Left lung (tissue), 14 donors: ENCODE measurements at places on chromosomes 2 and 18. TPM values are rescaled to one million over a fixed set of nuclear protein-coding genes. Genes with fewer than 3 reads are reported as not detected.

Gene CHRNG
- polyA plus RNA-seq, result not detected

DNA sequence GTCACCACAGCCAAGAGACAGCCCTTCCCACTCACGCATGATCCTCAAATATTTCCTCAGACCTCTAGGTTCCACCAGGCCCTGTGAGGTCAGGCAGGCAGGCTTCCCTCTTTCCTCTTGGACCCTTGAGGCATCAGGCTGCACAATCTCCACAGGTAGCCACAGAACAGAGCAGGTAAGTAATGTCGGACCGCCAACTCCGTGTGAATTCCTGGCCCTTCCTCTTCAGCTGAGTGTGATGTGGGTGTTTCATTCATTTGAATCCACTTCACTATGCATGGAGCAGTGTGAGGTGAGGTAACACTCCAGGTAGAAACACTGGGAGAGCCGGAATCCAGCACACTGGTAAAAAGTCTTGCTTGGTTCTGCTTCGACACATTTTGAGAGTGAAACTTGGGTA lies 44.0 kb downstream of the MRPL35 start:
- no peak for DNase-seq

GRCh38 chr2:159908623-159909022 lies 110.6 kb upstream of the CD302 start:
- DNase-seq, result no peak

DNA sequence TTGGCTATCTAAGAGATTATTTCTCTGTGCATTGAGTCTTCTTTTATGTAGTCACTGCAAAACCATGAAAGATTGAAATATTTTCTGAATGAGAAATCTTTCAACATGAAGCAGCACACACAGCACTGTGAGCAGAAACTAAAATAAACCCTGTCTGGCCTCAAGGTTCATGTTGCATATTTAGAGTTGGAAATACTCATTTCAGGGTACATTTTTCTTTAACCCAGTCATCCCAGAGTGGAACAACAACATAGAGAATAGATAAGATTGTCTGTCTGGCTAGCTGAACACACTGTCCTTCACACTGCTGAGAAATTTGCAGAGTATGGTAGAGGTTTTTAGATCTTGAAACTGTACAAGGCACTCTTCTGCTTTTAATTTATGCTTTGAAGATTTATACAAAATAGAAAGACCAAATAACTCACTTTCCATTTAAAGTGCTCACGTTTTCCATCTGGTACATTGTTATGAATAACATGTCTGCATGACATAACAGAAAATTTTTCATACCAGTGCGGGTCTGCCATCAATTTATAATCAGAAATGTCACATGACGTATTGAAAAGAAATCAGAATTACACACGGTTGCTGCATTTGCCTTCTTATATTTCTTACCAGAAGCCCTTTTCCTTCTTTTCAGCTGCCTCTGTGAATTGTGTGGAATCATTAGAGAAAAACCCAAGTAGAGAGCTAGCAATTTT lies 25.0 kb upstream of the FN1 start:
- DNase-seq, result no peak

DNA sequence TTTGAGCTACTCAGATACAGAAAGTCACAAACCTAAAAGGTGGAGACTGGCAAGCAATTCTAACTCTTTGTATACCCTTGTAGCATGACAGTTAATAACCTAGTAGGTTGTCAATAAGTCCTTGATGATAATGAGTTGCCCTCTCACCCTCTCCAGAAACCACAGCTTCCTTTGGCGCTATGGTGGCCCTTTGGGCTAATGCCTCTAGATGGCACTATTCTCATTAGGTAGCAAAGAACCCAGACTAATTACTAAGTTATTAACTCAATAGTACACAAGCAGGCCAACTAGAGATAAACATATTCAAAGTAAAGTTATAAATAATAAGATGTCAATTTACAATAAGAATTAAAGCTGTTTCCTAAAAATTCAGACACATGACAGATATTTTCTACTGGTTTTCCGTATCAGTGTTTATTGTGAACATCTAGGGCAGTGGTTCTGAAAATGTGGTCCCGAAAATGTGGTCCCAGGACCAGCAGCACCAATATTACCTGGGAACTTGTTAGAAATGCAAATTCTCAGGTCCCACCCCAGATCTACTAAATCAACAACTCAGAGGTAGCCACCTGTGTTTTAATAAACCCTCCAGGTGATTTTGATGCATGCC lies 41.1 kb downstream of the LDAH start:
- no peak for DNase-seq

DNA sequence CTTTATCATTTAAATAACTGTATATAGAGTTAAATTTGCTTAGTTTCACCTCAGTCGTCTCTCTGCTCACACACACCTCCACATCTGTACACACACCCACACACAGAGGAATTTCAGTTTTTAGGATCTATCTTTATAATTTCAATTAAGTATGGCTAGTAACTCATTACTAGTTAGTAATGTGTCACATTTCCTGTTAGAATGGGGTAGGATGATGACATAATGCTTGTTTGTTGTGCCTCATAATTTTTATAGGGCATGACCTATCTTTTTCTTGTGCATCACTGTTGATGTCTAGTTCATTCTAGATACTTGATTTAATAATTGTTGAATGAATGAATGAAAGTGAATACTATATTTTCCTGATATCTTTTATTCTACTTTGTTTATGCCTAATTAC lies 108.6 kb downstream of the AGPS start:
- DNase-seq, result no peak

DNA sequence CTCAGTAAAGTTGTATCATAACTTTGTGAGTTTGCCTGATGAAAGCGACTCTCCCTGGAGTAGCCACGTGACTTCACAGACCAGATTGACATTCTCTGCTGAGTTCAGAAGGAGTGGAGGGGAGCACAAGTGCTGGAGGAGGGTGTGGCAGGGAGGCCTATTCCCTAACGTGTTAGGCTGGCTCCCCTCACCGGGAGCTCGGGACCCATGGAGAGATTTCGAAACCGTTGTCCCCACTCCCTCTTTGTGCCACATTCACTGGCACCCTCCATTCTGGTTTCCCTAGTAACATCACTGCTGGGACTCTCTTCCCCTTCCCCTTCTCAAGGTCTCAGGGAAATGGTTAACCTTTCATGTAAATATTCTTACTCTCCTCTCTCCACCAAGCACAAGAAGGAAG lies 279.9 kb downstream of the ALPK2 start:
- DNase-seq, result no peak
